ENCODE measurements at places on chromosomes 2 and 18. TPM values are rescaled to one million over a fixed set of nuclear protein-coding genes. Genes with fewer than 3 reads are reported as not detected.
A peak's percentile ranks its signal among the peaks of the same experiment; 100 is the strongest.

DNA sequence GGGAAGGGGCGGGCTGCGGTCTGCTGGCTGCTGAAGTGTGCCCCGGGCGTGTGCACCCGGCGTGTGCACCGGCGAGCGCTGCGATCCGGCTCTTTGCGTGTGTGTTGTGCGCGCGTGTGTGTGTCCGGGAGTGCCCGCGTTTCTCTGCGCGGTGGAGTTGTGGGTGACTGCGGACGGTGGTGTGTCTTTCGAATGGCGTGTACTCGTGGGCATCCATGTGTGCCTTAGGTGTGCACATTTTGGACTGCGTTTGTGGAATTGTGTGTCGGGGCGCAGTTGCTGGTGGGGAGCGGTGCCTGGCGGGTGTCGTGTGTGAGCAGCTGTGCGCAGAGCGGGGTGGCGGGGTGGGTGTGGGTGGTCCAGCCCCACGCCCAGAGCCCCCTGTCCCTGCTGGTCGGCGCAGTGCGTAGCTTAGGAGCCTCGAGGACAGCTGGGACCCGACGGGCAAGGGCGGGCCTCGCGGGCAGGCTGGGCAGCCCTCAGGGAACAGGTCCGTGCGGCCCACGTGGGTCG, 533 bp downstream of the HPCAL1 start:
- H3K4me3 ChIP-seq = peak overlapping the region; percentile 96
- peaks cover 17% of the 10 kb centered on the region for H3K4me1 ChIP-seq
- H3K27me3 ChIP-seq = peaks cover 39% of the 10 kb centered on the region
- no peak for DNase-seq

- H3K4me3 ChIP-seq = no peak overlapping the region
- H3K27ac ChIP-seq = no peak overlapping the region
- H3K27me3 ChIP-seq = no peaks in the 10 kb centered on the region
Measured at GRCh38 chr2:166042768-166043390, 84.9 kb downstream of the SCN1A start.

- peaks cover 45% of the 10 kb centered on the region for H3K4me1 ChIP-seq
- H3K36me3 ChIP-seq = peaks cover 4% of the 10 kb centered on the region
- no peak overlapping the region for H3K27ac ChIP-seq
- H3K27me3 ChIP-seq = no peaks in the 10 kb centered on the region
- H3K4me3 ChIP-seq = no peak overlapping the region
Measured at GRCh38 chr2:36413218-36413617, 57.6 kb downstream of the CRIM1 start.

GRCh38 chr2:240689975-240690374, 1.7 kb upstream of the AQP12A start:
- H3K36me3 ChIP-seq = no peaks in the 10 kb centered on the region
- H3K4me3 ChIP-seq = no peak overlapping the region
- no peaks in the 10 kb centered on the region for H3K27me3 ChIP-seq
- no peak for DNase-seq
- peaks cover 10% of the 10 kb centered on the region for H3K4me1 ChIP-seq
- H3K27ac ChIP-seq = no peak overlapping the region

DNA sequence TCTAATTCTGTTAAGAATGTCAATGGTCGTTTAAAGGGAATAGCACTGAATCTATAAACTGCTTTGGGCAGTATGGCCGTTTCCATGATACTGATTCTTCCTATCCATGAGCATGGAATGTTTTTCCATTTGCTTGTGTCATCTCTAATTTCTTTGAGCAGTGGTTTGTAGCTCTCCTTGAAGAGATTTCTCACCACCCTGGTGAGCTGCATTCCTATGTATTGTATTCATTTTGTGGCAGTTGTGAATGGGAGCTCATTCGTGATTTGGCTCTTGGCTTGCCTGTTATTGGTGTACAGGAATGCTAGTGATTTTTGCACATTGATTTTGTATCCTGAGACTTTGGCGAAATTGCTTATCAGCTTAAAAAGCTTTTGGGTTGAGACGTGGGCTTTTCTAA, 38.3 kb upstream of the WDR75 start:
- no peak for DNase-seq
- no peaks in the 10 kb centered on the region for H3K27me3 ChIP-seq
- no peaks in the 10 kb centered on the region for H3K36me3 ChIP-seq
- H3K27ac ChIP-seq = no peak overlapping the region

DNA sequence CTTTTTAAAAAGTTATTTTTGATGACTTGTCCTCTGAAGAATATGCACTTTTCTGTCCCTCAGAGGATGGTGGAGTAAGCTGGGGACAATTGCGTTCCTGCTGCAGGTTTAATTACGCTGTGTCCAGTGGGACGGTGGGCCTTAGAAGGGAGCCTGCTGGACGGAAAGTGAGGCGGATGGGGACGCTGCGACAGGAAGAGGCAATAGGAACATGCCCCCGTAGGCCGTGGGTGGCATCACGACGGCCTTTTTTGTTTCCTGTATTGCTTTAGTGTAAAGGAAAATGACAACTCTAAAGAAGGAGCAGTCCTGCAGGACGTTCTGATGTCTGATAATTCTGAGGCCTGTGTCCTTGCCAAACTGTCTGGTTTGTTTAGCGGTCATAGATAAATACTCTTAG, 121.6 kb downstream of the NFATC1 start:
- H3K36me3 ChIP-seq = no peaks in the 10 kb centered on the region
- peaks cover 9% of the 10 kb centered on the region for H3K27me3 ChIP-seq
- DNase-seq = no peak
- H3K27ac ChIP-seq = no peak overlapping the region

- no peak overlapping the region for H3K4me3 ChIP-seq
- no peaks in the 10 kb centered on the region for H3K27me3 ChIP-seq
- no peaks in the 10 kb centered on the region for H3K4me1 ChIP-seq
- peak; percentile 59 for DNase-seq
- H3K27ac ChIP-seq = no peak overlapping the region
Measured at GRCh38 chr18:79898952-79899608, 52.4 kb downstream of the SLC66A2 start.

GRCh38 chr2:237878321-237879057, 19.1 kb downstream of the RAMP1 start:
- no peak overlapping the region for H3K4me3 ChIP-seq
- no peak for DNase-seq
- H3K4me1 ChIP-seq = peaks cover 9% of the 10 kb centered on the region

GRCh38 chr2:20577495-20578235, 73.2 kb downstream of the HS1BP3 start:
- H3K36me3 ChIP-seq = peaks cover 3% of the 10 kb centered on the region
- no peak overlapping the region for H3K4me3 ChIP-seq
- peaks cover 30% of the 10 kb centered on the region for H3K4me1 ChIP-seq
- no peak overlapping the region for H3K27ac ChIP-seq
- DNase-seq = no peak

DNA sequence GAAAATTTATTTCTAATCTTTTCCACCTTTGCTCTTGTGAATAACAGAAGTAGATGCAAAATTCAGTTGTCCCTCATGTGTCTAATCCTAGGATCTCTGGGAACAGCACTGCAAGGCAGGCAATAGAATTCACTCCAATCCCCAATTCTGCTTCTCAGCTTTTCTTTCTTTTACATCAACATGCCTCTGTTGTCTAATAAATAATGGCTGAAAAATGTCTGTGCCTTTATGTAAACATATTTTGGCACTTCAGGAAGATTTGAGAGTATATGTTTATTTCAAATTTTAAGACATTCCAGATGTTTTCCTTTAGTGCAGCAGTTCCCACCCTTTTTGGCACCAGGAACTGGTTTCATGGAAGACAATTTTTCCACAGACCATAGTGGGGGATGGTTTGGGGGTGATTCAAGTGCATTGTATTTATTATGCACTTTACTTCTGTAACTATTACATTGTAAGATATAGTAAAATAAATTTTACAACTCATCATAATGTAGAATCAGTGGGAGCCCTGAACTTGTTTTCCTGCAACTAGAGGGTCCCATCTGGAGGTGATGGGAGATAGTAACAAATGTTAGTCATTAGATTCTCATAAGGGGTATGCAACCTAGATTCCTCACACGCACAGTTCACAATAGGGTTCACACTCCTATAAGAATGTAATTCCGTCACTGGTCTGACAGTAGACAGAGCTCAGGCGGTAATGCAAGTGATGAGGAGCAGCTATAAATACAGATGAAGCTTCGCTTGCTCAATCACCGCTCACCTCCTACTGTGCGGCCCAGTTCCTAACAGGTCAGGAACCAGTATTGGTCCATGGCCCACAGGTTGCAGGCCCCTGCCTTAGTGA, 590.3 kb upstream of the CNTNAP5 start:
- peaks cover 8% of the 10 kb centered on the region for H3K4me1 ChIP-seq
- no peaks in the 10 kb centered on the region for H3K27me3 ChIP-seq
- DNase-seq = no peak

GRCh38 chr2:222038067-222038802, 260.6 kb downstream of the PAX3 start:
- no peaks in the 10 kb centered on the region for H3K4me1 ChIP-seq
- H3K36me3 ChIP-seq = no peaks in the 10 kb centered on the region
- H3K27me3 ChIP-seq = peaks cover 4% of the 10 kb centered on the region
- no peak overlapping the region for H3K4me3 ChIP-seq

- no peaks in the 10 kb centered on the region for H3K4me1 ChIP-seq
- H3K36me3 ChIP-seq = no peaks in the 10 kb centered on the region
- DNase-seq = no peak
- H3K4me3 ChIP-seq = no peak overlapping the region
- H3K27ac ChIP-seq = no peak overlapping the region
- H3K27me3 ChIP-seq = peaks cover 3% of the 10 kb centered on the region
Measured at GRCh38 chr18:40980171-40980570, 974.9 kb upstream of the PIK3C3 start.

DNA sequence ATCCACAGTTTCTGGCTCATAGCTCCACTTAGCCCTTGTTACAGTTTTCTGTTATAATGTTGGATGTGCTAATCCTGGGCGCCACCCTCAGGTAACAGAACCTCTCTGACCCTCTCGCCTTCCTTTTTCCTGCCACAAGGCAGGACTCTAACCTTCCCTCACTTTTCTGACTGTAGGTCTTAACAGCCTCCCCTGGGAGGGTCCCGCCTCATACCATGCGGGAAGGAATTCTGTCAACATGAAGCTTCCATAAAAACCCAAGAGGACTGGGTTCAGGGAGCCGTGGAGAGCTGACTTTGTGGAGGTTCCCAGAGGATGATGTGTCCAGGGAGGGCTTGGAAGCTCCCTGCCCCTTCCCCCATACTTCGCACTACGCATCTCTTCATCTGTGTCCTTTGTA, 11.9 kb upstream of the RAB17 start:
- no peaks in the 10 kb centered on the region for H3K36me3 ChIP-seq
- H3K4me3 ChIP-seq = no peak overlapping the region
- no peak overlapping the region for H3K27ac ChIP-seq

DNA sequence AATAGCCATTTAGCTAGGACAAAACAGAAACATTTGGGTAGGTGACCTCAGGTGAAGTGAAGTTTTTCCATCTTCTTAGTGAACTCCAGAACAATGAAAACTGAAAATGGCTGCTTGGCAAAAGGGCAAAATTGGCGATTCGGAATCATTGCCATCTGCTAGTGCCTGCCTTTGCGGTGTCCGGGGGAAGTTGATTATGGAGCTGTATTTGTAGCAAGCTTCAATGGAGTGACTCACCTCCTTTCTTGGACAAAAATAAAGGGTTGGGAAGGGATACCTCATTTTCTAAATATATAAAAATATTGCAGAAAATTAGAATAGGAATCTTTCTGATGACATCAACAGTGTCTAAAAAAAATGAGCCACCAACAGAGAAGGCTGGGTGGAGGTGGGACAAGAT, 460.5 kb downstream of the TGIF1 start:
- H3K4me1 ChIP-seq = peaks cover 4% of the 10 kb centered on the region
- no peak overlapping the region for H3K27ac ChIP-seq
- no peaks in the 10 kb centered on the region for H3K36me3 ChIP-seq
- H3K27me3 ChIP-seq = no peaks in the 10 kb centered on the region
- H3K4me3 ChIP-seq = no peak overlapping the region

- H3K36me3 ChIP-seq = no peaks in the 10 kb centered on the region
- H3K4me1 ChIP-seq = peaks cover 5% of the 10 kb centered on the region
- H3K27ac ChIP-seq = no peak overlapping the region
- H3K27me3 ChIP-seq = no peaks in the 10 kb centered on the region
- no peak for DNase-seq
Measured at GRCh38 chr2:196968516-196968915, 42.0 kb upstream of the PGAP1 start.

GRCh38 chr18:61209801-61210200, 123.4 kb upstream of the CDH20 start:
- no peaks in the 10 kb centered on the region for H3K27me3 ChIP-seq
- H3K4me1 ChIP-seq = no peaks in the 10 kb centered on the region
- H3K4me3 ChIP-seq = no peak overlapping the region
- no peaks in the 10 kb centered on the region for H3K36me3 ChIP-seq
- H3K27ac ChIP-seq = no peak overlapping the region
- no peak for DNase-seq

- H3K27ac ChIP-seq = peak overlapping the region; percentile 1
- DNase-seq = no peak
- H3K27me3 ChIP-seq = peaks cover 6% of the 10 kb centered on the region
- H3K4me3 ChIP-seq = no peak overlapping the region
- H3K4me1 ChIP-seq = peaks cover 12% of the 10 kb centered on the region
Measured at GRCh38 chr2:143705108-143705707, 576.0 kb downstream of the ARHGAP15 start.

DNA sequence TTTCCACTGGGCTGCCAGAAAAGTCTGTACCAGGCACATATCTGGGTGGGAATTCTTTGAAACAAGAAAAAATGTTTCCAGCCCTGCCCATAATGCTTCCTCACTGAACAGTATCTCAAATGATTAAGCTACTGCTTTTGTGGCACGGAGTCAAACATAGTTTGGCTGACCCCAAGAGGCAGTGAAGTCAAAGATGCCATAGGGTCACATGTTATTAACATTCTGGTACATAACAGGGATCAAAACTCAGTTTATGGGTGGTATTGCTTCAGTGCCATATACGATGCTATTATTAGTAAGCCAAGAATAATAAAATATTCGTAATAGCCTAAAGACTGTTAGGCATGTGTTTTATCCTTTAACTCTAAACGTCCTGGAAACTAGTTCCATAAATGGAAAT, 112.4 kb downstream of the FEZ2 start:
- peaks cover 34% of the 10 kb centered on the region for H3K4me1 ChIP-seq
- no peak for DNase-seq
- H3K4me3 ChIP-seq = no peak overlapping the region
- H3K36me3 ChIP-seq = peaks cover 30% of the 10 kb centered on the region
- no peak overlapping the region for H3K27ac ChIP-seq
- no peaks in the 10 kb centered on the region for H3K27me3 ChIP-seq

DNA sequence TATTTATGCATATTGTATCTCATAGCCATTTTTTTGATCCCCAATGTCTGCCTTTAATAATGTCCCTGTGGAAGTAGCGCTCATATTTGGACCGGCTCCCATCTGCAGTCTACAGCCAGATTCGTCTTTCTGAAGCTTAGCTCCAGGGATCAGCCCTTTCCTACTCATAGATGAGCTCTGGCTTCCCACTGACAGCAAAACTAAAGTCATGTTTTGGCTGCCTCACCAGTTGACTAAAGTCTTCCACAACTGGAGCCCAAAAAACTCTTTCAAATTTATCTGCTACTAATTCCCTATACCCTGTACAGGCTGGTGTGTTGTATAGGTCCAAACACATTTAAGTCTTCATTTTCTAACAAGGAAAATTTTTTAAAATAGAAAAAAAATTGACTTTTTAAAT, 294.2 kb upstream of the HNMT start:
- H3K27ac ChIP-seq = no peak overlapping the region
- no peaks in the 10 kb centered on the region for H3K36me3 ChIP-seq
- H3K4me3 ChIP-seq = no peak overlapping the region
- no peaks in the 10 kb centered on the region for H3K27me3 ChIP-seq
- H3K4me1 ChIP-seq = no peaks in the 10 kb centered on the region

Gene THSD7B
- 9.8 TPM for total RNA-seq

Gene SCYGR4
- not detected for total RNA-seq

Gene TMEM198
- 7.8 TPM for total RNA-seq

Gene CRYGD
- not detected for total RNA-seq

Gene CAPN14
- 0.12 TPM for total RNA-seq

Gene SLC40A1
- 23.0 TPM for total RNA-seq

Gene ZC3H6
- total RNA-seq = 5.5 TPM

Gene LRP2
- total RNA-seq = 12.7 TPM

Gene SATB2
- total RNA-seq = 3.2 TPM

Gene DLX2
- 6.9 TPM for total RNA-seq

Gene FAM237A
- total RNA-seq = not detected

Gene OTOS
- total RNA-seq = not detected

Gene COLEC11
- total RNA-seq = 0.33 TPM

Gene ZEB2
- 8.3 TPM for total RNA-seq

All from type B pancreatic cell (in vitro differentiated cells).